ENCODE measurements at places on chromosomes 7 and 10. TPM values are rescaled to one million over a fixed set of nuclear protein-coding genes. Genes with fewer than 3 reads are reported as not detected.

PDCD4 gene
- polyA plus RNA-seq = 263 TPM

ZNF316 gene
- polyA plus RNA-seq = 56.2 TPM

DNA sequence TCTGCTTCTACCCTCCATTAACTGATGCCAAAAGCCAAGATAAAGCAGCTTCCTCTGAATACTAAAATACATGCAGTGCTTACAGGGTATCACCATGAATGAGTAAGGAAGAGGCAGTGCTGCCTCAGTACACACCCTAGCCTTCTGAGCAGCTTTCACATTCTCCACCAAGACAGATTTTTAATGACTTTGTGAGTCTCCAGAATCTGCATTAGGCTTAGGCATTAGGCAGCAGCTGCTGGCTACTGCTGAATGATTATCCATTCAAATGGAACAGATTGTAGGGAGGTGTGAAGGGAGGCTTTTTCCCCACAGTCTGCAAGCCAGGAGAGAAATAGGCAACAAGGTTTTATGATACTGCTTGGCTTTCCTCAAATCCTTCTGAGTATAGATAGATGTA is 1226.7 kb upstream of the LRRN3 start:
- peak; percentile 12 for DNase-seq

- DNase-seq = no peak
Observed at GRCh38 chr7:112370436-112370835, 79.8 kb upstream of the IFRD1 start.

- DNase-seq = no peak
Observed at GRCh38 chr10:3045471-3046209, 21.7 kb upstream of the PFKP start.

DNA sequence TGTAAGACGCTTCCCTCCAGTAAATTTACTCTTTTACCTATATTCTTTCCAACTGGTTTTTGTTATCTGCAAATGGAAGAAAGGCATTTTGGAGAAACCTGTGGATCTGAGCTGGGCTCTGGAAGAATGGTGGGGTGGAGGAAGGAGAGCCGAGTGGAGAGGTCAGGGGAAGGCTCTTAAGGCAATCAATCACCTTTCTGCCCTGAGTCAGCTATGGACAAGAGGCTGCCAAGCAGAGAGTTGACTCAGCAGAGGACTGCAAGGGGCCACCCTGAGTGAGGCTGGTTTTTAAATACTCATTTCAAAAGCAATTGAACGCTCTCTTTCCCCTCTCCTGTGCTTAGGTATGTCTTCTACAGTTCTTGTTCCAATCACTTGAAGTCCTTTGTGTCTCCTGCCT is 81.8 kb downstream of the SPAG6 start:
- no peak for DNase-seq

DNA sequence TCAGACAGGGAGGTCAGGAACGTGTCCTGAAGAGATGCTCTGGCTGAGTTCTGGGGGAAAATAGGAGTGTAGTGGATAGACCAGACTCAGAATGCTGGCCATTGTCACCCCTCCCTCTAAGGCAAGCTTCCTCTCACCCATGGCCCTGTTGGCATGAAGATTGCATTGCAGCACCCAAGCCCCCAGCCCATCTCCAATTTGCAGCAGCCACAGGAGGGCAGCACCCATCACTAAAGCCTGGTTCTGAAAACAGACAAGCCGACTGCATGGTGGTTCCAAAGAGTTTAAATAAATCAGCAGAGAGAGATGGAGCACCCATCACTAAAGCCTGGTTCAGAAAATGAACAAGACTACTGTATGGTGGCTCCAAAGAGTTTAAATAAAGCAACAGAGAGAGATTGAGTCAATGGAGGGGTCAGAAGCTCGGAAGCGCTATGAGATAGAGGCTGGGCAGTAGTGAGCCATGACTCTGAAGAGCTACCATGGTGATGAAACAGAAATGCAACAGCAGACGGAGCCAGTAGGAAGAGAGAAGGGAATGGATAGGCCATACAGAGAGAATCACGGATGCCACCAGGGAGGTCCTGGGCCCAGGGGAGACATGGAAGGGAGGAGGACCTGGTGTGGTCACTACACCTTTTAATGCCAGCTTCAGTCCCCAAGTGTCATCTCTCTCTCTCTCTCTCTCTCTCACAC is 237.9 kb upstream of the MYO3A start:
- no peak for DNase-seq
